ENCODE measurements at places on chromosomes 12 and 14. TPM values are rescaled to one million over a fixed set of nuclear protein-coding genes. Genes with fewer than 3 reads are reported as not detected.
A peak's percentile ranks its signal among the peaks of the same experiment; 100 is the strongest.

TRPV4 gene
- 2.9 TPM for total RNA-seq

SYCP3 gene
- not detected for total RNA-seq

TPPP2 gene
- total RNA-seq, result not detected

TMEM132C gene
- total RNA-seq, result not detected

SERPINA12 gene
- total RNA-seq, result not detected

DNA sequence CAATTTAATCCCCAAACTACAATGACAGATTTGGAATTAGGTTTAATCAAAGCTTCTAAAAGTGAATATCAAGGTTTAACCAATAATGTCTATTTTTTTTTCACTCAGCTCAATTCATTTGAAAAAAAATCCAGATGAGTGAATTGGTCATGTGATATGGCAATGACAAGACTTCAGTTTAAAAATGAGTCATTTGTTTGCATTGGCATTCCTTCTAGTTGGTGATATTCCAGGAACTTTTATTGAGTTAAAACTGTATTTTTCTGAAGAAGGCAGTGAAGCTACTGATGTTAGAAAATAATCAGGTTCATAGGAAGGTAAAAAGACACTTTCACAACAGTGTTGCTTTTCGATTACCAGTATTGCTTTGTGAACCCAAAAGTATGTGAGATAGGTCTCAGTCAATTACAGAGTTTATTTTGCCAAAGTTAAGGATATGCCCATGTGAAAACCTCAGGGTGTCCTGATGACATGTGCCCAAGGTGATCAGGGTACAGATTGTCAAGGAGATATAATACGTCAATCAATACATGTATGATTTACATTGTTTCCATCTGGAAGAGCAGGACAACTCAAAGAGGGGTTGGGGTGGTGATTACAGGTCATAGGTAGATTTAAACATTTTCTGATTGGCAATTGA is 1214.9 kb downstream of the GALC start:
- H3K27ac ChIP-seq, result no peak overlapping the region
- H3K27me3 ChIP-seq, result no peaks in the 10 kb centered on the region
- H3K4me1 ChIP-seq, result peaks cover 19% of the 10 kb centered on the region
- peaks cover 14% of the 10 kb centered on the region for H3K36me3 ChIP-seq
- H3K4me3 ChIP-seq, result no peak overlapping the region

DNA sequence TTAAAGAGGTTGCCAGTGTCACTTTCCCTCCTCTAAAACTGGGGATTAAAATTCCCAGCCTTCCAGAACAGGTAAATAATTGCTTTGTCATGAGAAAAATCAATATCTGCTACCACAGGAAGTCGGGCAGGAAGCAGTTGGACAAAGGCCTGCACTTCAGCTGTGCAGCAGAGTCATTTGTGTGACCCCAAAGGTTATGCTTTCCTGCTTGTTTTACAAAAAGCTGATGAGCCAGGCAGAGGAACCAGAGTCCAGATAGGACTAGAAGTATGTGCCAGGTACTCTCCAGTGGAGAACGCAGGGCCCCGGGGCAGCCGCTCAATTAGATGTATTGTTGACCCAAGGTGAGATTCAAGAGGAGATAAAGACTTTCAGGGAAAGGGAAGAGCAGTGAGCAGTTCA is 117.1 kb upstream of the FRMD6 start:
- H3K4me1 ChIP-seq, result peaks cover 4% of the 10 kb centered on the region
- no peaks in the 10 kb centered on the region for H3K36me3 ChIP-seq
- DNase-seq, result no peak
- H3K27me3 ChIP-seq, result no peaks in the 10 kb centered on the region
- H3K27ac ChIP-seq, result no peak overlapping the region

GRCh38 chr12:139585-139984 is 73.0 kb downstream of the IQSEC3 start:
- no peaks in the 10 kb centered on the region for H3K36me3 ChIP-seq
- H3K4me3 ChIP-seq, result peak overlapping the region; percentile 50
- H3K4me1 ChIP-seq, result peaks cover 51% of the 10 kb centered on the region

GRCh38 chr14:35470755-35471154 is 63.2 kb upstream of the INSM2 start:
- no peaks in the 10 kb centered on the region for H3K36me3 ChIP-seq
- no peaks in the 10 kb centered on the region for H3K27me3 ChIP-seq
- H3K4me1 ChIP-seq, result peaks cover 14% of the 10 kb centered on the region
- H3K27ac ChIP-seq, result no peak overlapping the region
- DNase-seq, result peak; percentile 15

- peaks cover 3% of the 10 kb centered on the region for H3K36me3 ChIP-seq
- H3K27me3 ChIP-seq, result no peaks in the 10 kb centered on the region
- H3K27ac ChIP-seq, result no peak overlapping the region
- H3K4me1 ChIP-seq, result no peaks in the 10 kb centered on the region
- no peak overlapping the region for H3K4me3 ChIP-seq
- no peak for DNase-seq
Measured at GRCh38 chr14:45156067-45156466, 20.3 kb downstream of the FANCM start.

GRCh38 chr12:66724026-66724425 is 45.1 kb upstream of the GRIP1 start:
- no peaks in the 10 kb centered on the region for H3K4me1 ChIP-seq
- H3K27ac ChIP-seq, result no peak overlapping the region
- H3K4me3 ChIP-seq, result no peak overlapping the region
- H3K27me3 ChIP-seq, result no peaks in the 10 kb centered on the region
- H3K36me3 ChIP-seq, result no peaks in the 10 kb centered on the region

GRCh38 chr14:45426685-45427282 is 173.8 kb upstream of the MIS18BP1 start:
- H3K4me1 ChIP-seq, result peaks cover 10% of the 10 kb centered on the region
- no peak overlapping the region for H3K27ac ChIP-seq
- H3K4me3 ChIP-seq, result no peak overlapping the region
- no peaks in the 10 kb centered on the region for H3K27me3 ChIP-seq
- peaks cover 3% of the 10 kb centered on the region for H3K36me3 ChIP-seq
- no peak for DNase-seq

GRCh38 chr12:2615665-2616402 is 178.9 kb upstream of the FKBP4 start:
- H3K4me1 ChIP-seq, result peaks cover 12% of the 10 kb centered on the region
- H3K27ac ChIP-seq, result no peak overlapping the region
- H3K4me3 ChIP-seq, result no peak overlapping the region
- no peaks in the 10 kb centered on the region for H3K27me3 ChIP-seq

DNA sequence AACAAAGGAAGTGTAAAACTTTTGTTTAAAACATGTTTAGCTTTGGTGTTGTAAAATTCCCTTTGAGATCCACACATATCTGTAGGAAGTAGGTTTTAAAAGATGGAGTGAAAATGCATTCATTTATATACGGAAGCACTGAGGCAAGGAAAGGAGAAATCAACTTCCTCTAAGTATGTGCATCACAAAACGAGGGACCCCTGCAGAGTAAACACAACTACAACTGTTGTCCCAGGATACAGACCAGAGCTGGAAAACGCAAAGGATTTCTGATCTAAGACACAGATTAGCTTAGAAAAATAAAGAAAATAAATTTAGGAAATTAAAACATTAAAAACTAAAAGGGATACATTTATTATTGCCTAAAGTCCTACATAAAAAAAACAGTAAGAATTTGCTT is 297.6 kb downstream of the MED13L start:
- peaks cover 28% of the 10 kb centered on the region for H3K36me3 ChIP-seq
- H3K27ac ChIP-seq, result no peak overlapping the region
- no peak for DNase-seq
- peaks cover 18% of the 10 kb centered on the region for H3K4me1 ChIP-seq
- no peaks in the 10 kb centered on the region for H3K27me3 ChIP-seq
- no peak overlapping the region for H3K4me3 ChIP-seq

- H3K27ac ChIP-seq, result no peak within 1 kb of the TSS
- H3K36me3 ChIP-seq, result no peaks in the 10 kb centered on the region
- peak within 1 kb of the TSS; percentile 80 for H3K4me3 ChIP-seq
Measured at GRCh38 chr14:76761136-76761959, at the start of gene VASH1. TSS of gene VASH1 (plus strand) at chr14:76761468. CDS start at chr14:76762822, 1,354 bp downstream.

- H3K4me1 ChIP-seq, result peaks cover 8% of the 10 kb centered on the region
- H3K36me3 ChIP-seq, result peaks cover 7% of the 10 kb centered on the region
- peak; percentile 90 for DNase-seq
- H3K27me3 ChIP-seq, result no peaks in the 10 kb centered on the region
- peak within 1 kb of the TSS; percentile 99 for H3K27ac ChIP-seq
Measured at GRCh38 chr12:120528861-120529525, at the start of gene COQ5. TSS of gene COQ5 (minus strand) at chr12:120529158. CDS start at chr12:120529141, 17 bp downstream.

DNA sequence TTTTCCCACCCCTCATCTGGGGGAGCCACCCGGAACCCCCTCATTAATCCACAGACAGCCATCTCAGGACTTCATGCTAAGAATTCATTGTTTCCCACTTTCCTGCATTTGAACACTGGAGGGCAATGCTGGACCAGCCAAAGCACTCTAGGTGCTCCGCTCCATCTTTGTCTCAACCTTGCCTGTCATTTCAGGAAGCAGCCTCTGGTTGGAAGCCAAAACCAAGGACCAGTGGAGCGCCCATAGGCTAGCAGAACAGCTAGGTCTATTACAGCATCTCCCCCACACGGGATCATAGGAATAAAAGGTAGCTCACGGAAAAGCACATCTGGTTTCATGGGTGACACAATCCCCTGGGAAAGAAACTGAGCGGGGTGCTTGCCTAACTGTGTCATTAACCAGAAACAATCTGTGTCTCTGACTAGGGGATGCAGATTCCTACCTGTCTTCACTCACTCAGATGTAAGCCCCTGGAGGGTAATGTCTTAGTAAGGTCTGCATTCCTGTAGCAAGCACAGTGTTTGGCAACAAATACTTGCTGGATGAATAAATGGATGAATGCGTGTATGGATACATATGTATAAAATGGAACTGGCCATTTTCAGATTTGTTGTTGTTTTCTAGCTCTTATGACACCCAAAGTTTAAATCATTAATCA is 197.0 kb downstream of the DAD1 start:
- DNase-seq, result peak; percentile 54
- no peak overlapping the region for H3K27ac ChIP-seq
- 0 out of 2 replicates have a peak, but pooled peaks cover 3% of the 10 kb centered on the region for H3K4me1 ChIP-seq
- H3K36me3 ChIP-seq, result no peaks in the 10 kb centered on the region

GRCh38 chr14:52117111-52117832 is 48.4 kb upstream of the NID2 start:
- no peaks in the 10 kb centered on the region for H3K36me3 ChIP-seq
- H3K4me3 ChIP-seq, result no peak overlapping the region
- peaks cover 3% of the 10 kb centered on the region for H3K4me1 ChIP-seq
- H3K27ac ChIP-seq, result no peak overlapping the region

DNA sequence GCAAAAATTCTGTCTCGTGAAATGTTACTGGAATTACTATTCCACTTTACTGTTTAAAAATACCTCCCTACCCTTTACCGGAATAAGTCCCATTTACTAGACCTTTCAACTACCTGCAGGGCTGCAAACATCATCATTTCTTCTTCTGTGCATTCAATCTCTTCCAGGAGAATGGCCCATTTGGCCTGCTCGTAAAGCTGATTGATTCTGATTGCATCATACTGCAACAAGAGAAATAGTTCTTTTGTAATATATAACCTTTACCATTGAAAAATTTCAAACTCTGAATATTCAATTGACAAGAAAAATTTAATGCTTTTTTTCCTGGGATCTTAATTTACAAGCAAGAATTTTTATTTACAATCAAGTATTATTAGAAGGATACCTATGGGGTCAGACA is 72.4 kb downstream of the FERMT2 start:
- H3K36me3 ChIP-seq, result peaks cover 20% of the 10 kb centered on the region
- H3K4me3 ChIP-seq, result no peak overlapping the region
- peak overlapping the region; percentile 66 for H3K27ac ChIP-seq
- H3K27me3 ChIP-seq, result no peaks in the 10 kb centered on the region
- peaks cover 64% of the 10 kb centered on the region for H3K4me1 ChIP-seq

DNA sequence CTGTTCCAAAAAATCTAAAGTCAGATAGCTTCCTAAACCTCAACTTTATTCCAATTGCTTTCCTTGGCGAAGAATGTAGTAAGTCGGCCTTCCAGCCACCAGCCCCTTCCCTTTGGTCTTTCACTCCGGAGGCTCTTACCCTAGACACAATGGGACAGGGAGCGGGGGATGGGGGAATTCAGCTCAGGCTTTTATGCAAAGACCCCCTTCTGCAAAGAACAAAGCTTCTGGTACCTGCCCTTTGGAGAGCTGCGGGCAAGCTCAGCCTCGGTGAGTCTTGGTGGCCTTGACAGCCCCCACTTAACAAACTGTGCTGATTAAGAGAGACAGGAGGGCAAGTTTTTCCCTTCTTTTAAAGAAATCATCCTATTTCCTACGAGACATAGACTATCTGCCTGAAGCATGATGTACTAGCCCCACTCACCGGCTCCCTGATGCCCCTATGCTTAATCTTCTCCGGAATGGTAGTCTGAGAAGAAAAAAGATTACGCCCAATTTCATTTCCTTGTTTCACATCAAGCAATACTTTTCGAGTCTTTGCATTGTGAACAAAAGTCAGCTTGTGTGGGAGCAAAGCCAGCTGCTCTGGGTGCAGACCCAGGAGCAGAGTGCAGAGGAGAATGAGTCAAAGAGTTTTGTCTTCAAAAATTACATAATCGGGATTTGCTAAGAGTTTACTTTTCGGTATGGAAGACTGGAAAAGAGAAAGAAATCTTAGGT is 1.5 kb upstream of the NANOG start:
- H3K36me3 ChIP-seq, result peaks cover 26% of the 10 kb centered on the region
- H3K27me3 ChIP-seq, result no peaks in the 10 kb centered on the region
- H3K4me3 ChIP-seq, result peak overlapping the region; percentile 91
- H3K27ac ChIP-seq, result peak overlapping the region; percentile 98

GRCh38 chr14:69068744-69069421 is 84.0 kb downstream of the DCAF5 start:
- no peak overlapping the region for H3K4me3 ChIP-seq
- H3K36me3 ChIP-seq, result peaks cover 4% of the 10 kb centered on the region
- no peak for DNase-seq
- H3K4me1 ChIP-seq, result peaks cover 17% of the 10 kb centered on the region

DNA sequence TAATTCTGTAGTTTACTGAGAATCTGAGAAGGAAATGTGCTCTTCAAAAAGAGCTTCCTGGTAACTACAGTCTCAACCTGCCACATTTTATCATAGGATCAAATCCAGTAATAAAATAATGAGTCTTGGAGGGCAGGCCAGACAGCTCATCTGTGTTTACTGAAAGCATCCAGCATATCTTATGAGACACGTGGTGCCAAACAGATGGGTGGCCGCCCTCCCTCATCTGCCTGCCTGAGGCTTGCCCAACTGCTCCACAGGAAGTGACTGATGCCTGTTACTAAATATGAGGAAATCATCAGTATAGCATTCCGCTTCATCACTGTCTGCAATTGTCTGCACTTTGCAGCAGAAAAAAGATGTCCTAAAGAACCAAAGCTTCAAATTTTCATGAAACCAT is 13.5 kb downstream of the DHRS7 start:
- DNase-seq, result no peak
- H3K4me3 ChIP-seq, result no peak overlapping the region
- no peaks in the 10 kb centered on the region for H3K27me3 ChIP-seq
- H3K4me1 ChIP-seq, result peaks cover 4% of the 10 kb centered on the region

Measured in WTC11 (cell line).